ENCODE measurements at places on chromosomes 2 and 18.

DNA sequence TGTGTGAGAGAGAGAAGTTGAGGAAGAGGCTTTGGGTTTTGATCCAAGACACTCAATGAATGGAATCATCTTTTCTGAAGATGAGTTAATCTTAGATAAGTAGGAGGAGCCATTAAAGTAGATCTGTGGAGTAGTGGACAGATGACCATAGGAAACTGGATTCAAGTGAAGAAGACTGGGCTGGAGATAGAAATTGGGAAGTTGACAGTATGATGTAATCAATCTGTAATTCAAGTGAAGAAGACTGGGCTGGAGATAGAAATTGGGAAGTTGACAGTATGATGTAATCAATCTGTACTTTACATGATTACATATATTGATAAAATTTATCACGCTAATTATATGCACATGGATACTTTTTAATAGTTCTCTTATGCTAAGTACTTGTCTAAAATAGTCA, 92.8 kb downstream of the PHLPP1 start:
- no peak for DNase-seq

DNA sequence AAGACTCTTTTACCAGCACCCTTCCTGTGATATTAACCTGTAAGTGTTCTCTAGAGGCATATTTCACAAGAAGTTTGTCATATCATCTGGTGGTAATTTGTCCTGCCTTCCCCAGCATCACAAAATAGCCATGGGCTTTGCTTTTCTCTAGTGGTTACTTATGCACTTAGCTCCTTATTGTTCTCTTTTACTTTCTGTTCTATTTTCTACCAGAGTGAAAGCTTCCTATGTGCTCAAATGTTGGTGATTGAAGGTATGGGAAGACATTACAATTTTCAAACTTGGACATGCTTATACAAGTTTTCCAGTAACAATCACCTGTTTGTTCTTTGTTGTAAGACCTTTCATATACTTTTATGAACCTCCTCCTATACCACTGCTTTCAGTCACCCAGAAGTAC, 87.0 kb upstream of the KCNH7 start:
- no peak for DNase-seq

DNA sequence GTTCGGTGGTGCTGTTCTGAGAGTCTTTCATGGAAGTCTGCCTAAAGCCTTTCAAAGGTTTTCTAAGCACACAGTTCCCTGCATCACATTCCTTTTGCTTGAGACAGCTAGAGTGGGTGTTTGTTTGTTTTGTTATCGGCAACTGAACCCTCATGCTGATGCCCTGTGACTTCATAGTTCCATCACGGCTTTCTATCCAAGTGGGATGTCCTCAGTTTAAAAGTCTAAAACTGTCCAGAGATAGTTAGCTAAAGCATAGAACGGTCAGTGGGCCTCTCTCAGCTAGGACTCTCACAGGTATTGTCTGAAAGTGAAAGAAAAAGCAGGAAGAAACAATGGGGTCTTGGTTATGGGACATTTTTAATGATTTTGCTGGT, 337.3 kb downstream of the OSR1 start:
- no peak for DNase-seq

DNA sequence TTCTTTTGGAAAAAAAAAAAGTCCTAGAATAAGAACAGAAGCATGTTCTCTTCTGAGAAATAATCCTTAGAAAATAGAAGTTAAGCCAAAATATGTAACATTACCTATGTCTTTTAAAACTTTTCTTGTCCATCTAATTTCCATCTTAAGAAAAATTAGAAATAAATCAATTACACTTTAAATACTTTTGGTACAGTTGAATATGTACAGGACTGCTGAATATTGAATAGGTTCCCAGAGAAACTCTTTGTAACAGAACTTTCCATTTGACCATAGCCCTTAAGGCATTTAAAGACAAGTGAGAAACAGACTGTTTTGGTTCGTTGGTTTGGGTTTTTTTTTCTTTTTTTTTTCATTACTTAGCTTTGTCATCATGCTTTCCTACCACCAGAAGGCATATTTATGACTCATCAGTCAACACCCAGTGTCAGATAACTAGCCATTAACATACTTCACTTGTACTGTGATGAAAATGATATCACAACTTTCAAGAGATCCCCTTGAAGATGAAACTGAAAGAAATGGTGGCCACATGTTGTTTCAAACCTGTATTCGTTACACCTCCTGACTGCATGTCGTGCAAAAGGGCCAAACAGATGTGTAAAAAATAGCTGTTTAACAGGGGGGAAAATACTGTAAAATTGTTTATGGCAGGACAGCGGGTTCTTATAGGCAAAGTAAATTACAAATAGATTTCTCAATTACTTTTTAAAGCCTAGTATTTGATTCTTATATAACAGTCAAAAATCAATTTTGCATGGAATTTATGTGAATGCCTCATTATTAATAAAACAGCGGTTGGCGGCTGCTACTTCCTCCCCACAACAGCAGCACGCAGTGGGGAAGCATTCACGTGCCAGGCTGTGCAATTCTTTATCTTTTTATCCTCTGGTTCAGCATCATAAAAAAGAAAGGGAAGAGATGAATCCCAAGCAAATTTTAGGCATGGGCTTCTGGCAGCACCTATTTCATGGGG, 280.7 kb upstream of the HNRNPA3 start:
- no peak for DNase-seq

DNA sequence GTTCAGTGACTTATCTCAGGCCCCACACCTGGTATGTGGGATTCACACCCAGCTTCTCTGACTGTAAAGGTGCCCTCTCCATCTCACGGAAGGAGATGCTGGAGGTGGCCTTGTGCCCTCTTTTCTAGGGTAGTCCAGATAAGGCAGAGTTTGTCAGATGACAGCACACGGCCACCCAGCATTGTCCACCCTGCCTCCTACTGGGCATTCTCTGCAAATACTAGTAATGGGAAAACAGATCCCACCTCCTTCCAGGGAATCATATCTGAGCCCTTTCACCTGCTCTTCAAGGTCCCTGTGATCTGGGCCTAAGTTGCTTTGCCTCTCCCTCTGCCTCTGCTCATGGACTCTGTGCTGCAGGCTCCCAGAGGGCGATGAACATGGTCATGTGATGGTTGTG, 214.7 kb downstream of the CLIP4 start:
- DNase-seq: no peak

GRCh38 chr2:173649527-173650219, 295.0 kb downstream of the CDCA7 start:
- DNase-seq: no peak

DNA sequence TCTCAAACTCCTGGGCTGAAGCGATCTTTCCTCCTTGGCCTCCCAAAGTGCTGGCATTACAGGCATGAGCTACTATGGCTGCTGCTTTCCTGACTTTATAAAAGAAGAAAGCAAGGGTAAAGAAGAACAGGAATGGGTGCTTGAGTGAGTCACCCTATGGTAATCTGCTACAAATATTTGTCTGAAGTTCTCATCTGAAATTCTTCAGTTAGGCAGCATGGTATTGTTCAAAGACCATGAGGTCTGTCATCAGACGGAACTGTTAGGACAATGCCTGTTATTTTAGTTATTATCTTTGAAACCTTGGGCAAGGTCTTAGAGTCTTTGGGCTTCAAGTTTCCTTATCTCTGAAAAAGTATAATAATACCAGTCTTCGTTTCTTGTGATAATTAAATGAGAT, 695.8 kb downstream of the RNF144A start:
- DNase-seq: no peak

GRCh38 chr18:77113361-77114151, 19.0 kb downstream of the MBP start:
- DNase-seq: no peak

DNA sequence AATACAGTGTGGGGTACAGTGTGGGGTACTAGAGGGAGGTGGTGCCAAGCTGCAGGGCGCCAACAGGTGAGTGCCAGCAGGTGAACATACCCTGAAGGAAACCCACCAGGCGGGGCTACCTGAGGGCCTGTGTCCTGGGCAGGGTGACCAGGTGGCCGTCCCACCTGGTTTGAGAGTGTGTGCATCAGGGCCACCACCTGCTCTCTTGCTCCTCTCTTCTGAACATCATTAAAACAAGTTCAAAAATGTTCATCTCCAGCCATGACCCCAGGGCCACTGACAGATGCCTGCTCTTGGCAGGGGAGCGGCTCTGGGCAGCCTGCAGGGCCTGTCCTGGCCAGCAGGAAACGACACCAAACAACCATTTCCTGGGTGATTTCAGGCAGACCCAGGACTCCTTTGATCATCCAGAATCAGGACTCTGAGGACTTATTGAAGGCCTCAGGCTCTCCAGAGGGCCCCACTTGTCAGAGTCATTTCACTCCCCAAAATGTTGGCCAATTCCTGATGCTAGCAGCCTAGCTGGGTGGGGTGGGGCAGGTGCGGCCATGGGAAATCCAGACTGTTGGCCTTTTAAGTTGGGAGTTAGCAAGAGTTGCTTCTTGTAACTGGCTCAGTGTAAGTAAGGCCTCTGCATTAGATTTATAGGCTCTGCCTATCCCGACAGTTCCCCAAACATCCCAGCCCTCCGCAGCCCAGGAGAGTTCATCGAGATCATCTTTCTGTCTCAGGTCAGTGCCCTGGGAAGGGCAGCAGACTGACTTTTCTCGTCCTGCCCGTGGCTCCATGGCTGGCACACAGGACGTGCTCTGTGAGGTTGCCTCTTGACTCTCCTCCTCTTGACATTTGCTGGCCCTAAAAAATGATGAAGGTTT, 111.5 kb upstream of the ZNF236 start:
- DNase-seq: no peak

DNA sequence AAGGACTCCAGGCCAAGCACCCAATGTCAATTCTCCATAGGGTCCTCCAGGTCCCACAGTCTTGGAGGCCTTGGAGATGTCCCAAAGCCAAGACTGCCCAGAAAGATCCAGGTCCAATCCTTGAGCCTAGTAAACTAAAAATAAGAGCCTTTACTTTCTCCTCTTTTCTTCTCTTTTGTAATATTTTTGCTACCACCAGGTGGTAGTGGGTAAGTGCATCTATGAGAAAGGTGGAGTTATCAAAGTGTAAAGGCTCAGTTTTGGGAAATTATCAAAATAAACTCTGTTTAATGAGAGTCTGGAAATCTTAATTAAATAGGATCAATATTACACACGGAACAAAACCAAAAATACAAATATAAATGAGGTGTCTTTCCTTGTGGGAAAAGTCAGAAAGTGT, 276.4 kb downstream of the ALK start:
- no peak for DNase-seq

DNA sequence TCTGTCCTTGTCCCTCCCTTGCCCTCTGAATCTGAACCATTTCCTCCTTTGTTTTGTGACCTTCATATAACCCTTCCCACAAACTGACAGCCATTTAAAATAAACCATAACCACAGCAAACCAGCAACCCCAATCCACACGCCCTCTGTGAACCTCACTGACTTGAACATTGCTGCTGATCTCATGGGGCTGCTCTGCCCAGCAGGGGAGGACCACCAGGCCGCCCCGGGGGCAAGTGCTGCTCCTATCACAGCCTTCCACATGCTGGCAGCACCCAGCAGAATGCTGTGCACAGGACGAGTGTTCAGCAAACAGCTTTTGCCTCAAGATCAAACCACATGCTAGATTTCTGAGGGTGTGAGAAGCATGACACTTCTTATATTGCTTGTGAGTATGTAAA, 73.9 kb upstream of the UXS1 start:
- DNase-seq: no peak

- no peak for DNase-seq
Measured at GRCh38 chr18:23556145-23556780, 30.0 kb downstream of the NPC1 start.

DNA sequence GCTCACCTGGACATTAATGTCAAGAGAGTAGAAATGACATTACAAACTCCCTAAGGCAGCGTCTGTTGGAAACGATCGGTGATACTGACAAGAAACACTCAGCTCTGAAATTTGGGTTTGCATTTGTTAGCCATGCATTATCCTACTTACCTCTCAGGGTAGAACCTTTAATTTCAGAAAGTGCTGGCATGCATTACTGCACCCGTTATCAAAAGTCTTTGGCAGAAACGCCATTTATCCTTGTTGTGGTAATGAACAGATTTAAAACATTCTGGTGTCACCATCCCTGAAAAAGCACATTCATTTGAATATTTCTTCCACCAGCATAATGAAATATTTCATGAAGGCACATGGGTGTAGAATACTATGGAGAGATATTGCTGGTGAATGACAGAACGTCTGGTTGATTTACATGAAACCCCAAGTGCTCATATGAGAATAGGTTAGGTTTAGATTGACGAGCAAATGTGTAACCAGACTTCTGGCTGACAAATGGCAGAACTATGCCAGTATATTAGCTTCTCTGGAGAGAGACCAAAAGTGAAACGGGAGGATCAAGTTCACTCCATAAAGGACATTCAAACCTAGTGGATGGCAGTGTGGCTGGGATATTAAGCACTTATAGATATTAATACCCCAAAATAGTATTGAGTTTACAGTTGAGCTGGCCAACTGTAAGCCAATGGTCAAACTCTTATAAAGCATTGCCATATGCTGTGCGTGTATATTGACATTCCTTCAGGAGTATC, 53.5 kb upstream of the ITGB6 start:
- DNase-seq: no peak

GRCh38 chr2:237280939-237281338, 133.0 kb downstream of the COL6A3 start:
- no peak for DNase-seq

DNA sequence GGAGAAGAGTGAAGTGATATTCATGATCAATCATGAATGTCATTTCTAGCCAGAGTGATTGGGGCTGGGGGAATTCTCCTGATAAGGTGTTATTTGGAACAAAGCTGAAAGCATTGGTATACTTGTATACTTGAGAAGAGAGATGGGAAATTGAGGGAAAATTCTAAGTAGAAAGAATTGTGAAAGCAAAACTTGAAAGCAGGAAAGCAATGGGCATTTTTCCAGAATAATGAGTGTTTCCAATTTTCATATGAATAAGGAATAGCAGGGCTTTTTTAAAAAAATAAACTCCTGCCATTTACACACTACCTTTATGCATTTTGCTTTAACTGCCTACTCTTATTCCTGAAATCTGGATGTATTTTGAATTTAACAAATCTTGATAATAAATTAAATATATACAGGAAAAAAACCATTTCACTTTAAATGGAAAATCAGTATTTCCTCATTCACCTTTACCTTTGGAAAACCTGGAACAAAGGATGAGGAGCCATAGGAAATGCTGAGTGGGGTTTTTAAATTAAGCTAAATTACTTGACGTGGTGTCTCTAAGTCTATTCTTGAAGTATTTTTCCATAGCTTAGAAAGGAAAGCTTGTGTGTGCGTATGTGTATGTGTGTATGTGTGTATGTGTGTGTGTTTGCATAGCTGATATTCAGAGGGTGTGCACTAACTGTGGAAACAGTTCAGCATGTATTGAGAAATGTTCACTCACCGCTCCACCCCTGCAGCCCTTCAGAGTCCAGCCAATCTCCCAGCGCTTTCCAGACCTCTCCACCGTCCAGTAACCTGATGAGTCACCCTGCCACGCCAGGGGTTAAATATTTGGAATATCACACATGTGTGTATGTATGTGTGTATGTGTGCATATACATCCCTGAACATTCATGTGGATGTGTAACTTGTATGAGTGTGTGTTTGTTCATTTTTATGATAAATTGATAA, 427.3 kb downstream of the THSD7B start:
- DNase-seq: no peak

Measured in activated CD8-positive, alpha-beta memory T cell treated with anti-CD3 and anti-CD28 coated beads for 1 hour (primary cell).